ENCODE measurements at places on chromosomes 6 and 20.

DNA sequence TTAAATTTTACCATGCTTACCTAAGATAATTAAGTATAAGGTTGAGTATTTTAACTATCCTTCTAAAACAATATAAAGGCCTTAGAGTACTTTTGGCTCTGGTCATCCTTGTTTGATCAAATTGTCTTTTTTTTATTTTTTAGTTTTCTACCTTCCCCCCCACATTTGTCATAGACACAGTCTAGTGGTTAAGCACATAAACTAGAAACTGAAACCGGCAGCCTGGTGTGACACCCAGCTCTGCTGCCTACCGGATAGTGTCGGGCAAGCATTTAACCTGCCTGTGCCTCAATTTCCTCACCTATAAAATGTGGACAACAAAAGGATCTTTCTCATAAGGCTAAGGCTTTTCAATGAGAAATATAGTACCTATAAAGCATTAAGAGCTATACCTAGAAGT, 21.6 kb upstream of the TULP4 start:
- DNase-seq = peak; percentile 64

- no peak for DNase-seq
Observed at GRCh38 chr6:35024551-35025054, 116.5 kb downstream of the TCP11 start.

GRCh38 chr20:1654996-1655395, 2.6 kb downstream of the SIRPG start:
- DNase-seq = no peak

GRCh38 chr6:107869871-107870270, 45.8 kb upstream of the SCML4 start:
- no peak for DNase-seq

DNA sequence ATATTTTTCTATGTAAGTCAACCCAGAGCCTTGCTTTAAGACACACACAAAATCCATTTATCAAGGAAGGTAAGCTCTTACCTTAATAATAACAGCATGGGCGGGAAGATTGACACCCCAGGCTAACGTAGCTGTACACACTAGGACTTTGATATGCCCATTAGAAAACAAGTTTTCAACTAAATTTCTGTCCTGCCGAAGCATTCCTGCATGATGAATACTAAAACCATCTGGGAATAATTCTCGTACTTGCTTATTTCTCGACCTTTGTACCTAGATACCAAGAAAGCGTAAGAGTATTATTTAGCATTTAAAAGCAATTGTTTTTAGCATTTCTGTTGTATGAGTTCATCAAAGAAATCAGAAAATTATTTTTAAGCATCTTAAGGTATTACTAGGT, 197.5 kb upstream of the SIM1 start:
- no peak for DNase-seq

GRCh38 chr20:58692579-58693225, at the start of gene NPEPL1:
Gene NPEPL1 (plus strand): TSS chr20:58692800. CDS start chr20:58692901, 101 bp downstream.
- peak; percentile 66 for DNase-seq

GRCh38 chr6:5085648-5086293, 630 bp downstream of the PPP1R3G start:
- no peak for DNase-seq

GRCh38 chr6:4466769-4467480, 309.3 kb upstream of the CDYL start:
- no peak for DNase-seq
